ENCODE measurements at places on chromosomes 6 and 20. TPM values are rescaled to one million over a fixed set of nuclear protein-coding genes. Genes with fewer than 3 reads are reported as not detected.
A peak's percentile ranks its signal among the peaks of the same experiment; 100 is the strongest.

Gene SRSF12
- total RNA-seq = 6.2 TPM

- DNase-seq = no peak
These were observed 329.1 kb downstream of the LAMA2 start for GRCh38 chr6:129212081-129212480.

Gene BFSP1
- total RNA-seq = 4.4 TPM

DNA sequence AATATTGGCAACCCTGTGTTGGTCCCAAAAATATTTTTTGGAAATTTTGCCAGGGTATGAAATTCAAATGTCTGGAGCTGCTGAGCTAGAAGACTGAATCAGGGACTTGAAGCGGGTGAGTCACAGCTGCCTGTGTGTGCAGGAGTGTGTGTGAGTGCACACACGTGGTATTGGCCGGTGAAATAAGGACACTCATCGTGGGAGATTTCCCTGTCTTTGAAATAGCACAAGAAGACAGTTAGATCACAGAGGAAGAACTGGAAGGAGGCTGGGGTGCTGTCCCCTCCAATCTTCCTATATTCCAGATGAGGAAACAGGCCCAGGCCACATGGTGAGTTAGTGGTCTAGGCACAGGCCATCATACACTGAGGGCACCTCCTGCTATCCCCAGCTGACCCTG lies 123.8 kb upstream of the MLN start:
- peak; percentile 1 for DNase-seq

Gene THEMIS
- not detected for total RNA-seq

GRCh38 chr6:56724455-56724854 lies 81.8 kb upstream of the DST start:
- DNase-seq = no peak

- DNase-seq = no peak
These were observed 22.7 kb upstream of the MYB start for GRCh38 chr6:135158397-135158796.

Gene OR2H1
- total RNA-seq = not detected

Gene EYA4
- total RNA-seq = 0.07 TPM

Gene LGSN
- total RNA-seq = not detected

- DNase-seq = no peak
These were observed 196.4 kb upstream of the ZNF184 start for GRCh38 chr6:27669295-27669623.

GRCh38 chr6:25017932-25018567 lies 82.3 kb upstream of the RIPOR2 start:
- DNase-seq = peak; percentile 51

DNA sequence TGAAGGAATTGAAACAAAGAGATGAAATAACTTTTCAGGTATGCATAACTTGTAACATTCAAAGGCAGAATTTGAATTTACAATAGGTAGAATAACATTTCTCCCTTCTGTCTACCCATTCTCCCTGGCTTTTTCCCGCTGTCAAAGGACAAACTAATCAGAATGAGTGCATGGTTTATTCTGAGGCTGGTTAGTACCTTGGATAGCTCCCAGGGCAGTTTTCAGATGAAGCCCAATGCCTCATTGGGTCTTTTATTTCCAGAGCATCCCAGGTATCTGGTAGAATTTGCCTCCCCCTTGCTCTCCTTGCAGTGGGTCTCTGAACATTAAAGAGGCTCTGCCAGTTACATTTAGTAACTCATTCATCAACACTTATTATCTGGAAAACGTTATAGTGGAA lies 665.5 kb downstream of the BCKDHB start:
- DNase-seq = no peak

- DNase-seq = no peak
These were observed 29.6 kb downstream of the PSMB1 start for GRCh38 chr6:170523256-170524171.

Gene MYLK2
- total RNA-seq = not detected

Data from epithelial cell of proximal tubule (primary cell).